ENCODE measurements at places on chromosomes 2 and 18.

GRCh38 chr18:48179001-48179400, 230.2 kb downstream of the ZBTB7C start:
- DNase-seq, result no peak

- DNase-seq, result no peak
Observed at GRCh38 chr2:69070969-69071368, 58.0 kb downstream of the ANTXR1 start.

- no peak for DNase-seq
Observed at GRCh38 chr2:128162266-128162665, 71.3 kb downstream of the UGGT1 start.

DNA sequence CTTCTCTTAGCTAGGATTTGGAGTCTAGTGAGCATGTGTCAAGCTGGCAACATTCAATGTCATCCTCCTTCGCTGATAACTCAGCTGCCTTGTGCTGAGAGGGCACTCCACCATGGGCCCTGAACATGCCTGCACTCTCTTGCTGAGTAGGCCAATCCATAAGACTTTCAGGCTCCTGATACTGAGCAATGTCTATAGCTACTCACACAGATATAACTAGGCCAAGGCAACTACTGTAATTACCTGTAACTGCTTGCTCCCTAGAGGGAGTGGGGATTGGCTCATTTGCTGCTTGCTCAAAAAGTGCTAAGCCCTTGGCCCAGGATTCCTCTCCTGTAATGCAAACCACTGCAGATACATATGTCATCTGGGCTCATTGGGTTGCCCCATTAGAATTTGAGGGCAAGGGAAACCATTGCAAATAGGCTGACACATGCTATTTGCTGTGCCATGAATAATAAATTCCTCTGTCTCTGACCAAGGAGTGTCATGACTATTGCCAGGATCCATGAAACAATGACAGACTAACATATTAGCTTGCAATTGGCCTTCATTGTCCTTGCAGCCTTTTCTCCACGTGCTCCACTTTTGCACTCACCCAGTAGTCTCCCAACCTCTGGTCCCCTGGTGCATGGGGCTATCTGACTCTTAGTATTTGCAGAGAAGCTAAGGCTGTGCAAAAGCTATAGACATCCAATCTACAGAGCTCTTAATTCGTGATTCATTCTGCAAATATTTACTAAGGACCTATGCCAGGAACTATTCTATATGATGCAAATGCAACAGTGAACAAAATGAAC, 36.9 kb upstream of the BMPR2 start:
- DNase-seq, result no peak

DNA sequence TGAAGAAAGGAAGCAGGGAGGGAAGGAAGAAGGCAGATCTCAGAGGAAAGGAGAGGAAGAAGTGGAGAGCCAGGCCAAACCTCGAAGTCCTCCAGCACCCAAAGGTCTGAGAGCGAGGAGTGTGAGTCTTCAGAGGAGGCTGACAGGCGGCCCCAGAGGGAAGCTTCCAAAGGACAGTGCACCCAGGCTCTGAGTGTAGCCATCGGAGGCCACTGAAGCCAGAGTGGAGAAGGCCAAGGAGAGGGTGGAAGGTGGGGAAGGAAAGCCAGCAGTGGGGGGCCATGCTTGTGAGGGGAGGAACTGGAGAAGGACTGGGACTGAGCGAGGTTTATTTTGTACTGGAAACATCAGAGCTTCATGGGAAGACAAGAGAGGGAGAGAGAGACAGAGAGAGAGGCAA, 6.0 kb downstream of the ATP6V1B1 start:
- no peak for DNase-seq

GRCh38 chr2:102187496-102188150, 800 bp downstream of the IL1RL2 start:
- no peak for DNase-seq

- DNase-seq, result no peak
Observed at GRCh38 chr2:169007356-169007755, 23.8 kb downstream of the ABCB11 start.

DNA sequence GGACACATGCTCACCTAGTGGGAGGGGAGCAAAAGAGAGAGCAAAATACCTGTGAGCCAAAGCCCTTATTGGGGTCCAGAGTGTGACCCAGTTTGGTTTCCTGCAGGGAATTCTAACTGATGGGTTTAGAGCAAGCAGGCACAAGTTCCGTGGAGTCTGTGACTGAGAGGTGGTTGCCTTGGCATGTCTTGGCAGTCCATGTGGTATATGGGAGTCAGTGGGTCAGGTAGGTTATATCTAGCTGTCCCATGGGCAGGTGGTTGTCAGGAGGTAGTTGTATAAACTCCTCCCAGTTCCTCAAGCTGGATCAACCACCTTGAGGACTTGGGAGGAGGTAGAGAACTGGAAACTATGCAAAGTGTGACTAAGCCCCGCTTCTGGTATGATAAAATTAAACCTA, 452.8 kb upstream of the VWC2L start:
- no peak for DNase-seq

GRCh38 chr2:213863541-213863940, 547.3 kb upstream of the VWC2L start:
- DNase-seq, result no peak

- DNase-seq, result no peak
Observed at GRCh38 chr2:145740302-145740701, 1220.4 kb upstream of the ZEB2 start.

Measured in NCI-H2081 (cell line).